ENCODE measurements at places on chromosomes 13 and 19.
A peak's percentile ranks its signal among the peaks of the same experiment; 100 is the strongest.

GRCh38 chr13:41427666-41428065 is 29.7 kb upstream of the RGCC start:
- DNase-seq: no peak

DNA sequence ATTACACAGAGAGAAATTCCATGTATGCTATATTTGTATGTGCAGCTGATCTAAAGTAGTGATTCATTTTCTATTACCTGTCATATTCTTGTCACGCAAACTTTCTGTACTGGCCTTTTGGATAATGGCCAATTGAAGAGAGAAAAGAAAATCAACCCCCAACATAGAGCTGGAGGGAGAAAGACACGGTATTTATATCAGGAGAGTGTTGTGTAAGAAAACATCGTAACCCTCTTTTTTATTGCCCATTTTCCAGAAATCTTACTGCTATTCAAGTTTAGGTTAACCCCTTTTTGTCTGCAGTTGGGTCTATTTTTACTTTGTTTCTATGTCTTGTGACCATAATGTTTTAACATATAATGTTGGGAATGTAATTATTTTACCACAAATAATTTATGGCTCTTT is 27.9 kb downstream of the DGKH start:
- no peak for DNase-seq

- no peak for DNase-seq
Measured at GRCh38 chr13:27360562-27360961, 63.9 kb upstream of the GTF3A start.

DNA sequence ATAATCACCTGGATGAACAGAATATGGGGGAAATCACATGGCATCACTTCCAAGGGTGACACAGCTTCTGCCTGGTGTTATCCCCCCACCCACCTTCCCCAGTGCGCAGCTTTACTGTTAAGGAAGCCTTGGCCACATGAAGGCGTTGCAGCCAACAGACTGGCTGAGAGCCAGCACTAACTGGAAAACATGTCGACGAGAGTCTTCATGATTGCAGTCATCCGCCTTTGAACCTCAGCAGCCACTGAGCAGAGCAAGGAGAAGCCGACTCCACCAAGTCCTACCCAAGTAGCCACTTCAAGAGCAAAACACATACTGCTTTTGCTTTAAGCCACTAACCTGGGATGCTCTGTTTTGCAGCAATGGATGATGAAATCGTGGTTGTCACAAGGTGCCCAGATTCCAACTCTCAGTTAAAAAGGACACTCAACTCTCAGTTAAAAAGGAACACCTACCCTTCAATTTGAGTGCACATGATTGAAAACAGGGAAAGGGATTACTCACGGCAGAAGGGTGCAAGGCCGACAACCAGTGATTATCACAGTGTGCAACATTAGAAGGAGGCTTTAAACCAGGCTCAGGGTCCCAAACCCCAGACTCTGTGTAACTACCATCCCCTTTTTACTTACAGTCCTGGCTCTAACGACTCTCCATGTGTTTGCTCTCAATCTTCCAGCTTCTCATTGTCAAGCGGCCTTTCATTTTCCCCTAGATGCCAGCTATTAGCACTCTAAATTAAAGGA is 149.1 kb downstream of the KLF12 start:
- no peak for DNase-seq

GRCh38 chr19:7067716-7068115 is 1.8 kb upstream of the ZNF557 start:
- DNase-seq: no peak

DNA sequence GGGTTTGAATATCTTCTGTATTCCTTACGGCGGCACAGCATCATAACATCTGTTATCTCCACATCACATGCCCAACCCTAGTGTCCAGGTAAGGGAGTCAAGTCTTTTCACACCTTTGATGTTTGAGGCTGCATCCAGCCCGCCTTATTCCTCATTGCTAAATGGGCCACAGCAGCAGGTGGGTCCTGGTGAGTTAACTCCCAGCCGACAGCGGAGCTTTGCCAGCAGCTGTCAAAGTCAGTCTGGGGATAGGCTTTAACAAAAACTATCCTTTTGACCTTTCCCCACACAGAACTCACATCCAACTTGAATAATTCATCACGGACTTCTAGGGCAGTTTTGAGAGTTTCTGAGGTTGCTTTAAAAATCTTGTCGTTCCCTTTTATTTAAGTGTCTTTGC is 235.1 kb downstream of the DLEU7 start:
- DNase-seq: no peak

- no peak for DNase-seq
Measured at GRCh38 chr13:102945324-102945815, 99.5 kb downstream of the ERCC5 start.

- no peak for DNase-seq
Measured at GRCh38 chr19:18659281-18660050, 22.6 kb downstream of the KLHL26 start.

DNA sequence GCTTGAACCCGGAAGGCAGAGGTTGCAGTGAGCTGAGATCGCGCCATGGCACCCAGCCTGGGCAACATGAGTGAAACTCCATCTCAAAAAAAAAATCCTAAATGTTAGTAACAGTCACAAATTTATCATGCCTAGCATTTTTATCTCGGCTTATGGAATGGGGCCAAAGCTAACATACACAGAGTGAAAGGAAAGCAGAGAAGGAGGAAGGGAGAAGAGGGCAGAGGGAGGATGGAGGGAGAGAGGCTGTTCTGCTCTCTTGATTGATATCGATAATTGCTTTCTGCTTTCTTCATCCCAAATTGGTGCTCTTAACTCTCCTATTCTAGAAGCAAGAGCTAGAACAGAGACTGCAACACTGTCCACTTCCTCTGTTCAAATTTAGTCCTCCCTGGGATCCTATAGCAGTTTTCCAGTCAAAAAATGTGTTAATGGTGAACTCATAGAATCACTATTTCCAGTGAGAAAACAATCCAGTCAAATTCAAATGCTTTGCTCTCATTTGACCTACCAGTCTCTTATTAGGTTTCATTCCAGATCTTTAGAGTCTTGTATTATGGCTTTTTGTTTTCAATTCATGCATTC is 15.8 kb upstream of the TUBGCP3 start:
- no peak for DNase-seq

DNA sequence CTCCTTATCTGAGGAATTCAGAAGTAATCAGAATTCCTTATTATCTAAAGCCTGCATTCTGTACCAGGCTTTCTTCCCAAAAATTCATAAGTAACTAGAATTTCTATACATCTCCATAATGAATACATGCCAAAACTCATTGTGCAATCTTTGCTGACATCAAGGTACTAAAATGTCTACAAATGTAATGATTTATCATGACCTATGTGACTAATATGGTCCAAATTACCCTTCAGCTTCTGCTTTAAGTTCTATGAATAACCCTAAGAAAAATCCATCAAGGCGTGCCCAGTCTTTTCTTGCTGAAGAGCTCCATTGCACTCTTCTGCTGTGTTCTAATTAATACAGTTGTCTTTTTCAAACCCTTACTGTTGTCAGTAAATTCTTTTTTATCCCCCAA is 58.5 kb upstream of the SLITRK1 start:
- no peak for DNase-seq

- no peak for DNase-seq
Measured at GRCh38 chr13:110232756-110233155, 74.2 kb downstream of the COL4A1 start.

DNA sequence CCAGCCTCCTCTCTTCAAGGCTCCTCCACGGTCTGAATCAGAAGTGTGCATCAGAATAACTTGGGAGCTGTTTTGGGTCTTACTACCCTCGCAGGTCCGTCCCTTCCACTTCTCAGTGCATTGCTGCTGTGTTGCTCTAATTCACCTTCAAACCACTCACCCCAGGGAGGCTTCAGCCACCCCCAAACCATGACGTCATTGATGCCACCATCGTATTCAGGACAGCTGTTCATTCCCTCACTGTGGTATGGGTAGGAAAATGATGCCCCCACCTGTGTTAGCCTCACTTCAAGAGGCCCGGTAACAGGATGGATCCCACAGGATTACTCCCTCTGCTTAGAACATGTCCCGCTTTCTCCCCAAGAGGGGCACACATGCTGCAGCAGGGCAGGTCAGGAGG is 1005.7 kb downstream of the UQCRFS1 start:
- no peak for DNase-seq

- peak; percentile 86 for DNase-seq
Measured at GRCh38 chr19:14577885-14578427, 4.9 kb upstream of the CLEC17A start.

- no peak for DNase-seq
Measured at GRCh38 chr13:98434060-98434459, 142.8 kb downstream of the STK24 start.

DNA sequence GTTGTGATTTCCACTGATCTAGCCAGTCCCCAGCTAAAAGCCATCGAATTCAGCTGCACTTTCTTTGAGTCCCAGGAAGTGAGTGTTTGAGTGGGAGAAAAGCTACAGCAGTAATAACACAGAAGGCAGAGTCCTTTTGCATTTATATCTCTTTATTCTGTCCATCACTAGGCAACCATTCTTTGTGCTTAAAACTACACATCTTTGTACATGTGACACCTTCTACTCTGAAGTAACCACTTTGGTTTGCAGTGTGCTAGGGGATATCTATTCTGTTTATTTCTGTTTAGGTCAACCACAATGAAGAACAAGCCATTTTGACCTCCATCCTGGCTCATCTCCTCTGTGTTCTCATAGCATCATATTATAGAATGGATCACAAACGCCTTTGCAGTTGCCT is 226.0 kb upstream of the SERP2 start:
- no peak for DNase-seq

DNA sequence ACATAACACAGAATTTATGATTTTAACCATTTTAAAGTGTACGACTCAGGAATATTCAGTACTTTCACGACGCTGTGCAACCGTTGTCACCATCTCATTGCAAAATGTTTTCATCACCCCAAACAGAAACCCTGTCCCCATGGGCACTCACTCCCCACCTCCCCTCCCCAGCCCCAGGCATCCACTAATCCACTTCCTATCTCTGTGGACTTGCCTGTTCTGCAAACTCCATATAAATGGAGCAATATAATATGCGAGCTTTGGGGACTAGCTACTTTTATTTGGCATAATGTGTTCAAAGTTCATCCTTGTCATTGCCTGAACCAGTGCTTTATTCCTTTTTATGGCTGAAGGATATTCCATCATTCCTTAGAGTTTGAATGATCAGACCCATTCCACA is 7.3 kb upstream of the INSR start:
- no peak for DNase-seq

DNA sequence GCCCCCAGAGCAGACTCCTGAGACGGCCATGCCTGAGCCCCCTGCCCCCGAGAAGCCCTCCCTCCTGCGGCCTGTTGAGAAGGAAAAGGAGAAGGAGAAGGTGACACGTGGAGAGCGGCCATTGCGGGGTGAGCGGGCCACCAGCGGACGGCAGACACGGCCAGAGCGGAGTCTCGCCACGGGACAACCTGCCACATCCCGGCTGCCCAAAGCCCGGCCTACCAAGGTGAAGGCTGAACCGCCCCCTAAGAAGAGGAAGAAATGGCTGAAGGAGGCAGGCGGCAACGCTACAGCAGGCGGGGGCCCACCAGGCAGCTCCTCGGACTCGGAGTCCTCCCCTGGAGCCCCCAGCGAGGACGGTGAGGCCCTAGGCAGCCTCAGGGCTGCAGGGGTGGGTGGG is 24.1 kb downstream of the RRAS start:
- no peak for DNase-seq

- DNase-seq: no peak
Measured at GRCh38 chr13:80030491-80030890, 310.4 kb downstream of the SPRY2 start.

GRCh38 chr13:40283666-40284065 is 382.8 kb downstream of the FOXO1 start:
- DNase-seq: no peak

DNA sequence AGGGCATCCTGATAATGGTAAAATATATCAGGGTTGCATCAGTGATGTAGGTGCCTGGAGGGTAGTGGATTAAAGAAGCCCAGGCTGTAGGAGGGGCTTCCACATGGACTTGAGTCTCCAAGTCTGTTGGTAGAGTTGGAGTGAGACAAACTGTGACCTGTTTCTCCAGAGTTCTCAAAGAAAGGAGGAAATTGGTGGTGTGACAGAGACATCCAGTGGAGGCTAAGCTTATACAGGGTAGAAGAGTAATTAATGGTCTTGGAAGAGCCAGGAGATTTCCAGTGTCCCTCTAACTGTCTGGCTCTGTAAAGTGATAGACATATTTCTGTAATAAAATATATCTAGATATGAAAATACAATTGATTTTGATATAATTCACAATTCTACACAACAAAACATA is 61.1 kb downstream of the GPC5 start:
- DNase-seq: no peak

DNA sequence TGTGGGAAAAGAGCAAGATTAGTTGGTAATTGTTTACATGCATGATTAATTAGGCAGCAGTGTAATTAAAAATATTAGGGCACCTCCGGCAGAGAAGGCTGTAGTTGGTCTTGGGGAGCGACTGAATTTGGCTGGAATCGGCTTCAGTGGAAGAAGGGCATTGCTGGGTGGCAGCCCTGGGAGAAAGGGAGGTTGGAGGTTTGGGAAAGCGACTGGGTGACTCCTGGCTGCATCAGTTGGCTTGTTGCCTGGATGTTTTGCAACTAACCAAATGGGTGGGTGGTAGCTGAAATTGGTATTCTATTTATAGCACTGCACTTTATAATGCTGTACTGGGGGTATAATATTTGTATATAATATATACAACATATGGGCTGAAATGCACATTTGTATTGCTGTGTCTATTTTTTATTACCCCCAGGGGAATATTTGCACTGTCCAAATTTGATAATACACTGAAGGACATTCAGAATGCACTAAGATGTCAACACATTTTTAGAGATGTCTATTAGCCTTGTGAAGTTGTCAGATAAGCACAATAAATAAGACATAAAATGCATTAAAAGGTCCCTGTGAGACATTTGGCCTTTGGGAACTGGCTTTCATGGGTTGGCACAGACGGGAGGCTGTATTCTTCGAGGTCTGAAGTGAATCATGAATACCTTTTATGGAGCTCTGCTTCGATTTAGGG is 1.7 kb downstream of the B3GLCT start:
- no peak for DNase-seq

DNA sequence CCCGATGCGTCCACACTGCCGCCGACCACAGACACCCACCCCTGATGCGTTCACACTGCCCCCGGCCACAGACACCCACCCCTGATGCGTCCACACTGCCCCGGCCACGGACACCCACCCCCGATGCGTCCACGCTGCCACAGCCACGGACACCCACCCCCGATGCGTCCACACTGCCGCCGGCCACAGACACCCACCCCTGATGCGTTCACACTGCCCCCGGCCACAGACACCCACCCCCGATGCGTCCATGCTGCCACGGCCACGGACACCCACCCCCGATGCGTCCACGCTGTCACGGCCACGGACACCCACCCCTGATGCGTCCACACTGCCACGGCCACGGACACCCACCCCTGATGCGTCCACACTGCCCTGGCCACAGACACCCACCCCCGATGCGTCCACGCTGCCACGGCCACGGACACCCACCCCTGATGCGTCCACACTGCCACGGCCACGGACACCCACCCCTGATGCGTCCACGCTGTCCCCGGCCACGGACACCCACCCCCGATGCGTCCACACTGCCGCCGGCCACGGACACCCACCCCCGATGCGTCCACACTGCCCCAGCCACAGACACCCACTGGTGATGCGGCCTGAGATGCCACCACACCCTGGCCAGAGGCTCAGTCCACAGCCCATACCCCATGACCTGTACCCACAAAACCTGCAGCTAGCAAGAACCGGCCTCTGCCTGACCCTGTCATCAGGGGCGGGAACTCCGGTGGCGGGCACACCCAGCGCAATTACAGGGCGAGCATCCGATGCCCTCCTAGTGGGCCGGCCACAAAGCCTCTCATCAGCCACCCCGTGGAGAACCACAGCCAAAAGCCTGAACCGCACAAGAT is 28.4 kb downstream of the RASA3 start:
- no peak for DNase-seq

GRCh38 chr19:29139227-29139626 is 73.7 kb downstream of the UQCRFS1 start:
- DNase-seq: no peak

Measured in NCI-H2171 (cell line).